Head of caudate nucleus (tissue), 42 donors: ENCODE measurements at places on chromosomes 2 and 18.

GRCh38 chr2:128271597-128271910, 47.1 kb downstream of the HS6ST1 start:
- DNase-seq, result no peak

GRCh38 chr2:8579485-8580085, 102.3 kb upstream of the ID2 start:
- DNase-seq, result no peak

GRCh38 chr2:192725991-192726390, 531.3 kb upstream of the TMEFF2 start:
- DNase-seq, result no peak

DNA sequence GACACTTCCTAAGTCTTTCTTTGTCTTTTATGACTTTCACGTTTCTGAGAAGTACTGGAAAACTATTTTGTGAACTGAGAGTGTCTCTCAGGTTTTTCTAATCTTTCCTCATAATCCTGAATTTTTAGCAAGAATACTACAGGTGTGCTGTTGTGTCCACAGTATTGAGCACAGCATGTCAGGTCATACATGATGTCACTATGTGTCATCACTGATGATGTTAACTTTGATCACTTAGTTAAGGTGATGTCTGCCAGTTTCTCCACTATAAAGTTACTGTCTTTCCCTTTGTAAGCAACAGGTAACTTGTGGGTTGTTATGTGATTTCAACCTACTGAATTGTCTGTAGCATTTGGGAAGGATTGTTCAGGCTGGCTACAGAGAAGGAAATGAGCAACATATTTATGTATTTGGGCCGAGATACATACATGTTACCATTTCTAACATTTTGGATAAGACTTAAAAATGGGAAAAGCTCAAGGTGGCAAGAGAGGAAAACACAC, 11.1 kb downstream of the MATN3 start:
- DNase-seq, result no peak

DNA sequence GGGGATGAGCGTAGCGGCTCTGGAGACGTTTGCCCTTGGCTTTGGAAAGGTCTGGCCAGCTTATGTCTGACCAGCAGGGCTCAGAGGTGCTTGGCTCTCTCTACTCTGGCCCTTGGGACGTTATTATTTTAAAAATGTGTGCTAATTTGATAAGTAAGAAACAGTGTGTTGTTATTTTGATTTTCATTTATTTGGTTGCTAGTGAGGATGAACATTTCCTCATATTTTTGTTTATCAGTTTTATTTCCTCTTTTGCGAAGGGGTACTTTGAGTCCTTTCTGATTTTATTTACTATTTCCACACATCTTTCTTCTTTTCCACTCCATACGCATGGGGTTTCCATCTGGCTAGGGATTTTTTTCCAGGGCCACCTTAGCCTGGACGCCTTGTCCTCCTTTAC, 11.4 kb downstream of the CXCR4 start:
- no peak for DNase-seq

GRCh38 chr2:239472235-239472775, 71.5 kb upstream of the HDAC4 start:
- DNase-seq, result no peak

DNA sequence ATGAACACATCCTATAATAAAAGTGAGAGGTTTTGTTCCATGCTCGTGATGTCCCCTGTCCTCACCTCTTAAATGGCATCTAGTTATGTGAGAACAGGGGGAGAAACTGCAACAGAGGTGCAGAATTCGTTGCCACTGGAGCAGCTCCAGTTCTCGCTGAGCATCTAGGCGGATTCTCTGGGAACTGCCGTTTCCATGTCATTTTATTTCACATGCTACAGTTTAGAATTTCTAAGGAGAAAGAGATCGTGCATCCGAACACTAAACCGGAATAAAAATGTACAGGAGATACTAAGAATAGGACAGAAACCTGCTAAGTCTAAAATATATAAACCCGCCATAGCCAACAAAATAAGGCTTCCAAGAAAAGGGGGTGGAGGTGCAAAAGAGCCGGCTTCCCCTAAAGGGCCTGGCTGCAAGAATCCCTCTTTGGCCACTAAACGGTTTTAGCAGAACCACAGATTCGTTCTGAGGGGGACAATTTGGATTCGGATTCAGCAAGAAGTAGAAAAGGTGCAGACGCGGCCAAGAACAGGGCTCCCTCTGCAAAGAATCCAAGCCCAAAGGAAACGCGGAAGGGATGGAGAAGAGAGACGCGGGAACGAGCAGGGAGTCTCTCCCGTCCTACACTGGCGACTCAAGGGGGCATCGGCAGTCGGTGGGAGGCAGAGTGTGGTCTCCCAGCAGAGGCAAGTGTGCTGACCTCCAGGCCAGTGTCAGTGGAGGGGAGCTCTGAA, 1.3 kb downstream of the TMEM163 start:
- no peak for DNase-seq

DNA sequence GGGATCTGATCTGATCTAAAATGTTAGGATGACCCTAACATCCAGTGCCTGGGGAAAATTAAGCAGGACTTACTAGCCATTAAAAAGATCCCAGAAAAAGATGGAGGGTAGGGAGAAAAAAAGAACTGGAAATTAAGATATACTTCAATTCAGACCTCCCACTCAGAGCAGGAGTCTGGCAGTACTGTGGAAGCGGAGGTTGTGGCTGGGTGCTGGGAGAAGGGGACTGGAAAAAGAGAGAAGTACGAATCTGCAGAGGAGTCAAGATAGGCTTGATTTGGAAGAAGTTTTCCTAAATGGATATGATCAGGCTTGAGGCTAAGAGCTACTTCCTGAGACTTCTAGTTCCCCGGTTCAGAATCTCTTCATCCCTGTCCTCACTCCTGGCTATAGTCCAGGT, 33.5 kb upstream of the IHH start:
- DNase-seq, result peak; percentile 75

DNA sequence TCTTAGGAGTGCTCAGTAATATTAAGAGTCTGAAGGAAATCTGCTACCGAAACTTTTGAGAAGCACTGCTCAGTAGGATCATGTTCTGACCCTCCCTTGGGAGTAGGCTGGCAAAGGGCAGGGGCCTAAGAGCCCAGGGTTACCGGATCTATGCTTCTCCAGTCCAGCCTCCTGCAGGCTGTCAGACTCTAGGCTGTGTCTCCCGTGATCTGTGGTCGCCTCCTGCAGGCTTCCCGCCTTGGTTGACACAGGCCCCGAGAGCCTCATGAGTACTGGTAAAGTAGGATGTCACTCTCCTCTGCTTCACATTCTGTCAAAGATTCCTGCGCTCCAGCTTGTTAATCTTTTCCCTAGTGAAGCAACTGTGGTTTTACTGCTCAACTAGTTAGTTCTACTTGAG, 647.8 kb upstream of the RAB6C start:
- DNase-seq, result no peak

- no peak for DNase-seq
Measured at GRCh38 chr2:515441-516127, 161.6 kb downstream of the TMEM18 start.

DNA sequence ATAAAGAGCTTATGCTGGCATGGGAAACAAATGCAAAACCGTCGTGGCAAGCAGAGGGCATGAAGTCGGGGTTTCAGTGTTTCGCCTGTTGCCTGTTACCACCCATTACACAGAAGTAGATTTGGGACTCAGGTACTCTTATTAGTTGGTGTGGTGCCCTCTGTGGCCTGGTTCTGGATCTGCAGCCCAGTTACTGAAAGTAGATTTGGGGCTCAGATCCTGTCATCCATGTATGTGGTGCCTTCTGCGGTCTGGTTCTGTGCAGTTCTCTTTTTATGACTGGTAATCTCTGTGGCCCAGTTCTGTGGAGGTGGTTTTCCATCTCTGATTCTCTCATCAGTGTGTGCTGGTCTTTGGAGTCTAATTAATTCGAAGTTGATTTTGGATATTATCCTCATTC, 45.2 kb downstream of the ADNP2 start:
- no peak for DNase-seq

DNA sequence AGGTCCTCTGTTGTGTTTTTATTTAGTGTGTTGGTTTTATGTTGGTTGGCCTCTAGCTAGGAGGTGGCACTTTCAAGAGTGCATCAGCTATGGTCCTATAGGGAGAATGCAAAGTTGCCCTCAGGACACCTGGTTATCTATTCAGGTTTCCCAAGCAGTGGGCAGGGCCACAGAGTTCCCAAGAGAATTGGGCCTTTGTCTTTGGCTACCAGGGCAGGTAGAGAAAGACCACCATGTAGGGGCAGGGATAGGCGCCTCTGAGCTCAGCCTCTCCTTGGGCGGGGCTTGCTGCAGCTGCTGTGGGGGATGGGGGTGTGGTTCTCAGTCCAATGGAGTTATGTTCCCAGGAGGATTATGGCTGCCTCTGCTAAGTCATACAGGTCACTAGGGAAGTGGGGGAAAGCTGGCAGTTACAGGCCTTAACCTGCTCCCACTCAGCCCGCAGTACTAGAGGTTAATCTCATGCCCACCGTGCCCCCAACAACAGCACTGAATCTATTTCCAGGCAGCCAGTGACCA, 26.0 kb downstream of the ABCB11 start:
- DNase-seq, result no peak

DNA sequence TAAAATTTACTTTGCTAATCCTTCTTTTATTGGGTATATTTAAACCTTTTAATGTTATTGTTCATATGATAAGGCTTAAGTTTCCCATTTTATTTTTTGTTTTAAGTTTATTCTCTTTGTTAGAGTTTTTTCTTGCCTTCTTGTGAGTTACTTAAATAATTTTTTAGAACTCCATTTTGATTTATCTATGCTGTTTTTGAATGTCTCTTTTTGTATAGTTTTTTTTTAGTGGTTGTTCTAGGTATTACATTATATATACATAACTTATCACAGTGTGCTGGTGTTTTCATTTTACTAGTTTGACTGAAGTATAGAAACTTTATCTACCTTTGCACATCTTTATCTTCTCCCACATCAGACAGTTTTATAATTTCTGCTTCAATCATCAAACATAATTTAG, 49.4 kb upstream of the TGFA start:
- DNase-seq, result no peak

- no peak for DNase-seq
Measured at GRCh38 chr2:123723706-123724105, 301.4 kb upstream of the CNTNAP5 start.
